Fibroblast of mammary gland (primary cell): ENCODE measurements at places on chromosomes 3 and 15.

DNA sequence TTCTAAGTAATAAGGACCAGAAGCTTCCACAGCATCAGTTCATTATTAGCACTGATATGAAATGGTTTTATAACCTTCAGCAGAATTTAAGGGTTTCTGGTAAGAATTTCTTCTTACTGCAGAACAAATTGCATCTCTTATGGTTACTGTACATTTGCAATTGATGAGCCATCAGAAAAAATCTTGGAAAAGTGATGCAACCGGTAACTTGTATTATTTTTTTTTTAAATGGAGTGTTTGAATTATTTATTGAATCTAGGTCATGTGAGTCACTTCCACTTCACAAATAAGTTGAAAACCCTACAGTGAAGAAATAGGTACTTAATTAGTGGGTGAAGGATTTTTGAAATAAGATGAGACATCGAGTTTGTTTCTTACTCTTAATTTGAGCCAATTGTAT, 786.0 kb downstream of the TUSC7 start:
- peak; percentile 36 for DNase-seq

GRCh38 chr3:95311272-95311671, 1248.4 kb downstream of the NSUN3 start:
- no peak for DNase-seq

- DNase-seq = peak; percentile 60
Measured at GRCh38 chr3:148697306-148698189, at the start of gene AGTR1. AGTR1 (plus strand) TSS chr3:148697903; CDS start chr3:148741036, 43,133 bp downstream.

DNA sequence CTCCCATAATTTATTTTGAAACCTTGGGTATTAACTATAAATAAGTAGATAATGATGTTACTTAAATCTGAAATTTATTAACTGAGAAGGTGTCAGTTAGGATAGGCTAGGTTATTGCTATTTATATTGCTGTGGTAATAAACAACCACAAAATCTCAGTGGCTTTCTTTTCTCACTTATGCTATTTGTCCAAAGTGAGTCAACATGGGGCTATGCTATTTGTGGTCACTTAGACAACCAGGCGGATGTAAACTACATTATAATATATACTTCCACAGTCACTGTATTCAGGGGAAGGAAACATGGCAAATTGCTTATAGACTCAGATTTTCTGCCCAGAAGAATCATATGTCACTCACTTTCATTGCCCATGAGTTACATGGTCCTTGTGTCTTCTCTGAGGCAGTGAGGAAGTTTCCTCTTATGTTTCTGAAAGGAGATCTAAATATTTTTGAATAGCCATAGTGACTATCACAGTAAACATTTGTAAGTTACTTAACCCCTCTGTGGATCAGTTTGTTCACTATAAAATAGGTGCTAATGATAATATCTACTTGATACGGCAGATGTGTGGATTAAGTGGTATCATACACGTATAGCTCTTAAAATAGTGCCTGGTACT, 19.8 kb downstream of the HMG20A start:
- peak; percentile 65 for DNase-seq

- DNase-seq = no peak
Measured at GRCh38 chr3:133237380-133237779, 162.5 kb upstream of the BFSP2 start.

- DNase-seq = no peak
Measured at GRCh38 chr3:180036092-180036670, 556 bp downstream of the PEX5L start.

DNA sequence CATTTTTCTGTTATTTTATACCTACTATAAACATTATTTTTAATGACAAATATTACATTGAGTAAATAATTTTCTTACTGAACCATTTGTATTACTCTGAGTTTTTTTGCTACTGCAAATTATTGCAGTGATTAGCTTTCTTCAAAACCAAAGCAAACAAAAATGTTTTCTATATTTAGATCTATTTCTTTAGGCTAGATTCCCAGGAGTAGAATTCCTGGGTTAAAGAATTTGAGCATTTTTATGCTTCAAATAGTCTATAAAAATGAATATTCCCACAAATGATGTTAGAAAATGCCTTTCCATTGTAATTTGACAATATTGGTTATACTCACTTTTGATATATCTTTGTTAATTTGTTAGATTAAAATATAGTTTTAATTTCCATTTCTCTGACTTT, 76.8 kb downstream of the LEKR1 start:
- no peak for DNase-seq

DNA sequence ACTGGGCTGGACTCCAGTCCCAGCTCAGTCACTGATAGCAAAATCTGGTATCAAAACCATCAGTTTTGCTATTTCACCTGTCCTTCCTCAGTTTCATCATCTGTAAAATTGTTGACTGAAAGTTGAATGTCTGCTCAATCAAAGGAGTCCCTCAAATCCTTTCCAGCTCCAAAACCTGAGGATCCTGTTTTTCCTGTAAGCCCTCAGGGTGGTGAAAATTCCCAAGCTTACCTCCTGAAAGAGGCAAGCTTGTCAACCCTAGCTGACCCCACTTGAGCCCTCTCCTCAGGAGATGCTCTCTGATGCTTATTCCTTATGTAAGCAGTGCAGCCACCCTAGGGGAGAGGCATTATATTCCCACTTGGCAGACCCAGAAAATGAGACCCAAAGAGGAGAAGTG, 82.6 kb downstream of the HMG20A start:
- no peak for DNase-seq

DNA sequence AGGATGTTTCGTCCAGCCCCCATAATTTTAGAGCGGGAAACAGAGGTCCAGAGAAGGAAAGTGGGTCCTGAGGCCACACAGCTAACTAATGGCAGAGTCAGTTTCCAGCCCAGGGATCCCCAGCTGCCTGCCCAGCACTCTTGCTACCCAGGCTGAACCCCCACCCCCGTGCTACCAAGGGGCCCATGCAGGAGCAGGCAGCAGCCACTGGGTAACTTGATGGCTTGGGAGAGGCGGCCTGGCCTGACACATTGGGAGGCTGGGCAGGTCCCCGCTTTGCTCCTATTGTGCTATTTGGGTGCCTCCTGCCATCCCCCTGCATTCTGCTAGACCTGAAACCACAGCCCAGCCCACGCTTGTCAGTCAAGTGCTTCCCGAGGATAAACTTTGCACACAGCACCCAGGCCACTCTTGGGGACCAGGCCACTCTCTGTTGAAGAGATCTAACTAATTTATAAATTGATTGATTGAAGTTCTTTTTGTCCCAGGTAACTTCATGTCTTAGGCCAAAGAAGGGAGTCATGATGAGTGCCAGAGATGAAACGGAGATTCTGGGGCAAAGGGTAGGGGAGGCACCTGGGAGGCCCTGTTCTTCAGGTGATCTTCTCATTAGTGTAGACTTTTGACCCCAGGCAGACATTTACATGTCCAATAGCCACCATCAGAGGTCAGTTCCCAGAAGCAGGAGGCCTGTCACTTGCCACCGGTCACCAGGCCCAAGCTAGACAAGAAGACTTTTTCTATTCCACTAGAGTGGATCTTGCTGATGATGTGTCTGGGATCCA, 7.0 kb downstream of the PAK6 start:
- DNase-seq = no peak

GRCh38 chr15:28044121-28044672, 54.9 kb downstream of the OCA2 start:
- no peak for DNase-seq

- DNase-seq = peak; percentile 30
Measured at GRCh38 chr15:40054855-40055575, 16.0 kb upstream of the SRP14 start.

DNA sequence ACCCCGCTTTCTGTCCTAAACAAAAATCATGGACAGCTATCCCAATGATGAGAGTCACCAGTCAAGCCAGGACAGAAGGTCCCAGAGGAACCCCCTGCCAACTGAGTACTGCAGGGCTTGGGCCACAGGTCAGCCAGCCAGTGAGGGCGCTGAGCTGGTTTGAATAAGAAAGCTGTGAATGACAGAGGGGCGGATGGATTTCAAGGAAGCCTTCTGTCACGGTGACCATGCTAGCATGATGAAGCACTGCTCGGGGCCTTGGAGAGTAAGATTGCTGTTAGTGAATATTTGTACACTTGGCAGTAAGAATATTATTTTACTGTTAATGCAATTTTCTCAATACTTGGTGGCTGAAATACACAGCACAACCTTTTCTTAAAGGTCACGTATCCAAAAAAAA, 734.0 kb upstream of the NR2F2 start:
- no peak for DNase-seq
